ENCODE measurements at places on chromosomes 2 and 18. TPM values are rescaled to one million over a fixed set of nuclear protein-coding genes. Genes with fewer than 3 reads are reported as not detected.
A peak's percentile ranks its signal among the peaks of the same experiment; 100 is the strongest.

- peak; percentile 45 for DNase-seq
These were observed 51.0 kb upstream of the EML4 start for GRCh38 chr2:42117923-42118753.

DNA sequence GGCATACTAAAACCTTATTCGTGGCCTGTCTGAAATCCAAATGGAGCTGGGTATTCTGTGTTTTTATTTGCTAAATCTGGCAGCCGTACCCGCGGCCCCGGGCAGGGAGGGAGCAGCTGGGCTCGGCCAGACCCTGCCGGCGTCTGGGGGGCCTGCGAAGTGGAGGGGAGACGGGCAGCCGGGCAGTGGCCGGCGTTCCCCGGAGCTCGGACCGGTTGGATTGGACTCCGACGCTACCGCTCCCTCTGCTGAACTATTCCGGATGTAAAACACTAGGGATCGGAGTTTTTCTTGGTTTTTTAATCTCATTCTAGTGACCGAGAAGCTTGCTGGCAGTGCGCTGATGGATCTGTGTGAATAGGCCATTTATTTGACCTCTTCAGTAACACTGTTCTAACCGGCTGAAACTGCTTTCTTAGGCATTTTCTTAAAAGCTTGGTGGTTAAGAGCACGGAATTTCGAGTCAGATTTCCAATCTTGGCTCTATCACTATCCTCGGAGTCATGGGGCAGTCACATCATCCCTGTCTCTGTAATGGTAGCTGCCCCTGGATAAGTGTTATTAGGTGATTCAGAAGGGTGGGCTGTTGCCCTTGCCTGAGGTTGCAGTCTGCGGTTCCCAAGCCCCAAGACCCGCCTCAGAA, 694 bp downstream of the UNC50 start:
- DNase-seq, result peak; percentile 57

Gene POTEC
- total RNA-seq, result not detected

- DNase-seq, result no peak
These were observed 4.0 kb downstream of the FAM117B start for GRCh38 chr2:202638721-202639120.

- DNase-seq, result peak; percentile 68
These were observed 30.7 kb downstream of the DGKD start for GRCh38 chr2:233384811-233385488.

Gene PCARE
- total RNA-seq, result 0.32 TPM

DNA sequence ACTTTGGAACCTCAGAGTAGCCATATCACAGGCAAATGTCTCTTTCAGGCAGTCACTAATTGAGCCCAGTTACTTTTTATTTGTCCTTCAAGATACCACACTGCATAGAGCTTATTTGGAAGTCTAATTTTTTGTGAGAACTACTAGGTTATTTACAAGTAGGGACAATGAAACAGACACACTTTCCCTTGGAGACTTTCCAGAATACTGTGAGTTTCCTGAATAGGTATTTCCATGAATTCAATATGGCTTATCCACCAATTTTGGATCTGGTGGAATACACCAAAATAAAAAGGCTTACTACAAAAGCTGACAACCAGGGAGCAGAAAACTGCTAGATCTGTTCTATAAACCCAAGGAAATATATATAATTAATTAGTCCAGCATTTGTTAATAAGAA, 83.3 kb downstream of the NRXN1 start:
- DNase-seq, result no peak

DNA sequence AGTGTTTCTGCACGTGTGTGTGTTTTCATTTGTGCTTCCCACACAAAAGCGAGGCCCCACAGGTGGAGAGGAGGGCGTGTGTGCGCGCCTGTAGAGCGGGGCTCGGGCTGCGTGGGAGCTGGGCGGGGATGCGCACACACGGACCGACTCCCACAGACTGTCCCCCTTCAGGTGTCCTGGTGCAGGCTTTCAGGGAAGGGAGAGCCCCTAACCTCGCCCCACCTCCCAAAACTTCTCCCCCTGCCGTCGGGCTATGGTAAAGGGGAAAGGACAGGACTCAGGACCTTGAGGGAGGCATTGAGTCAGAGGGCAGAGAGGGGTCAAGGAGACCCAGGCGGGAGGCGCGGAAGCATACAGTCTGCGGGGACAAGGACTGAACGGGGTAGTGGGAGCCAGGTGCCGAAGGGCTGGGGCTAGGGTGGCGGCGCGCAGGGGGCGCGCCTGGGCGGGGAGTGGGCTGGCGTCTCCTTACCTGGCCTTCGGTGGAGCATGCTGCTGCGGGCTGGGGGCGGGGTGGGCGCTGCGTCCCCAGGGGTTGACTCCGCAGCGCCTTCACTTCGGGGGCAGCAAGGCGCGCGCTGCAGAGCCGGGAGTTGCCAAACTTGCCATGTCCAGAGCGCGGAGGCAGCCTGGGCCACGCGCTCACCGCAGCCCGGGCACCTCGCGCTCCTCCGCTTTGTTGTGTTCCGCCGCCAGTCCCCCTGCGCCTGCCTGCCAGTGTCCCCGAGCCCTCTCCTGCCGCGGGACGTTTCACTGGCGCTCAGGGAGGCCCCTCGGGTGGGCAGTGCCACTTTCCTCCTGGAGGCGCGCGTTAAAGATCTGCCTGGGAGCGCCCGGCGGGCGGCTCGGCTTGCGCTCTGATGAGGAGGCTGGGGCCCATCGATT, 302.0 kb downstream of the NCKAP5 start:
- peak; percentile 22 for DNase-seq
